ENCODE measurements at places on chromosomes 3 and 15. TPM values are rescaled to one million over a fixed set of nuclear protein-coding genes. Genes with fewer than 3 reads are reported as not detected.

DNA sequence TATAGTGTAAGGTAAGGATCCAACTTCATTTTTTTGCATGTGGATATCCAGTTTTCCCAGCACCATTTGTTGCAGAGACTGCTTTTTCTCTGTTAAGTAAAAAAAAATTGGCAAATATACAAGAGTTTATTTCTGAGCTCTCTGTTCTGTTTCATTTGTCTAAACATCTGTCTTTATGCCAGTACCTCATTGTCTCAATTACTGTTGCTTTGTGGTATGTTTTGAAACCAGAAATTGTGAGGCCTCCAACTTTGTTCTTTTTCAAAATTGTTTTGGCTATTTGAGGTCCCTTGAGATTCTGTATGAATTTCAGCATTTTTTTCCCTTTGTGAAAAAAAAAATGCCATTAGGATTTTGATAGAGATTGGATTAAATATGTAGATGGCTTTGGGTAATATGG is 150.5 kb downstream of the MINAR1 start:
- no peak for DNase-seq

- no peak for DNase-seq
Measured at GRCh38 chr3:195701042-195701915, 19.5 kb upstream of the MUC20 start.

GRCh38 chr3:115418583-115418982 is 204.7 kb upstream of the GAP43 start:
- DNase-seq = no peak

GRCh38 chr15:52796753-52797520 is 6.8 kb upstream of the ONECUT1 start:
- DNase-seq = no peak

GRCh38 chr15:96268442-96269204 is 61.9 kb upstream of the NR2F2 start:
- DNase-seq = no peak

GRCh38 chr3:144129536-144130214 is 158.1 kb downstream of the DIPK2A start:
- DNase-seq = no peak

DNA sequence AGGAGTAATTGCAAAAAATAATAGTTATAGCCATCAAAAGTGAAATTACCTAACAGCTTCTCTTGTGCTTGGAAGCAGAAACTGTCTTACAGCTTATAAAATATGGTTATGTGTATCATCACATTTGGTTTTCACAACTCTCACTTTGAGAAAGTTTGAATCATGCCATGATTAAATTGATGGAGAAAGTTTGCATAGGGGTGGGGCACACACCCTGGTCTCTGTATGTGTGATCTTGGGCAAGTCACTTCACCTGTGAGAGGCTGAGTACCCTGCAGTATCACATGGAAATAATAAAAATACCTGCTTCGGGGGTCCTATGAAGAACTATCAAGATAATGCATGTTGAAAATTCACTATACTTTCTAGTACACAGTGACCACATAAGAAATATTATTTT is 471.4 kb downstream of the RAP2B start:
- DNase-seq = no peak

- no peak for DNase-seq
Measured at GRCh38 chr15:61309031-61309511, 80.0 kb upstream of the RORA start.

GRCh38 chr3:149118724-149119123 is 10.7 kb upstream of the HPS3 start:
- DNase-seq = peak; percentile 56

Gene SCAANT1
- total RNA-seq = not detected

Gene EPHB3
- total RNA-seq = 0.37 TPM

Gene RASGRP1
- total RNA-seq = 0.56 TPM

Gene CFAP91
- total RNA-seq = 0.09 TPM
